HAP-1 (cell line): ENCODE measurements at places on chromosomes 5 and 9.

- no peak for DNase-seq
These were observed 1.4 kb upstream of the GDNF start for GRCh38 chr5:37841203-37841602.

- DNase-seq = no peak
These were observed 215.8 kb downstream of the ADAMTS12 start for GRCh38 chr5:33675958-33676464.

GRCh38 chr5:72892846-72893245, 63.0 kb upstream of the FCHO2 start:
- no peak for DNase-seq

DNA sequence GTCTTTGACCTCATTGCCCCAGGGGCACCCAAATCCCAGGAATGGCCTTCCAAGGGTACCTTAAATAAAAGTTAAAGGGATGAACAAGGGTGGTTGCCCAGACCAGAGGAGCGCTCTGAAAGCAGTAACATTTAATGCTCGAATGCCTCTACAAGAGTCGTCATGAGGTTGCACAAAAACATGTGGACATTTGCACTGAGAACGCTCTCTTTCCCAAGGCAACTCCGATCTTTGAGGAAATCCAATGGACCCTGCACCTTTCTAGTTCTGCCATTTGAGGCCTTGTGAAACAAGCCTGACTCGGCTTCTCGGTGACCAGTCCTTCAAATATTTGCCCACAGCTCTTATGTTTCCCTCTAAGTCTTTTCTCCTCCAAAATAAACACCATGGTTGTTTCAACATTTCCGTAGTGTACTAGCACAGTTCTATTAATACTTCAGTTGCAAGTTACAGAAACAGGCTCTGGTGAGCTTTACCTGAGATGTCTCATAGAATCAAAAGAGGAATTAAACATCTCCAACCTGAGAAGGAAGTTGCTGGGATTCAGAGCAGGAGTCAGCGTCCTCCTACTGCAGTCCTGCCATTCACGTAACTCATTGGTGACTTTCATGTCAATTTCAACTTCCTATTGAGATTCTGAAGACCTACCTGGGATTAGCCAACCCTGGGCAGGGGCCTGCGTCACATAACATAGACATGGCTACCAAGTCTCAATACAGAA, 168.8 kb upstream of the RAI14 start:
- no peak for DNase-seq

DNA sequence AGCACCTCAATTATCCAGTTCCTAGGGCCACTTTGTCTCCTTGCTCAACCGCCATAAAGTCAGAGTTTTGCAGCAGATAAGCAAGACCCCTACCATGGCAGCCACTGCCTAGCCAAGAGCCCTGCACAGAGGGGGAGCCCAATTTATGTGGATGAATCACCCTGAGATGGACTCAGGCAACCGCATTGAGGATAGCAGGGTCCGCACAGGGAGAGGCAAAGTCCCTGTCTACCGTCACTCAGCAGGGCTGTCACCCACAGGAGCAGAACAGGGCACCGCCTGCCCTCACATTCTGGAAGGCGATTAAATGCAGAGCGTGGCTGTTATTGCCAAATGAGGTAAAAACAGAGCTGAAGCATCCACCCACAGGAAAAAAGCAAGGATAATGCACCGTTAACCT, 1.7 kb downstream of the FBP2 start:
- DNase-seq = no peak

- DNase-seq = no peak
These were observed 959 bp upstream of the FBXL17 start for GRCh38 chr5:108382784-108383330.

GRCh38 chr9:96442491-96442890, 7.5 kb upstream of the HABP4 start:
- DNase-seq = no peak

DNA sequence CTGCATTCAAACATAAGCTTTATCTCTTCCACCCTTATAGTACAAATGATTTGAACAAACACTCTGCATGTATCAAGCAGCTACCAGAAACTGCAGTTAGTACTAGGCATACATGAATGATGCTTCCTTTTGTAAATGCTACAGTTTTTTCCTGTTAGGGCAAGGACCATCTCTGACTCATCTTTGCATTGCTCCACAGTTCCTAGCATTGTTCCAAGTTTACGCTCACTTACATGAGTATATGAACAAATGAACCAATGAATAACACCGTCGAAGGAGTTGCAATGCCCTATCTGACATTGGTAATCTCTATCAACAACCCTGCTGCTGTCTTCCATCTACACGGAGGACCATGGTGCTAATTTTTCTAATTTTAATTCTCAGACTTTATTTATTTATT, 2.1 kb upstream of the ALDH7A1 start:
- DNase-seq = no peak

DNA sequence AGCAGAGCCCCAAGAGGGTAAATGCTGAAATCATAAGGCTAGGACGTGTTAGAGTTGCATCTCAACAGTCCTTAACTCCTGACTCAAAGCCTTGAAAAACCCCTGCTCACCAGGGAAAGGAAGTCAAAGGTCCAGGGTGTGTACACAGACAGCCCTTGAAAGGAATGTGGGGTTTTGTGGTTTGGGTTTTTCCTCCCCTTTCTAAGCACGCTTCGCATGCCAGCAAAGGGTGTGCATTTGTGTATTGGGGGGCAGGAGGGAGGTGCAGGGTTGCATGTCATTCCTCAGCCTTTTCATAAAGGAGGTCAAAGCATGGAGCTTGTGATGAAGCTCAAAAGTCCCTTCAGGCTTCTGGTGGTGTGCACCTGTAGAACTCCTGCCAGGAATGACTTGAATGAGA, 17.3 kb upstream of the XPA start:
- no peak for DNase-seq

- peak; percentile 84 for DNase-seq
These were observed 71.8 kb upstream of the MAMDC2 start for GRCh38 chr9:69971643-69972449.

DNA sequence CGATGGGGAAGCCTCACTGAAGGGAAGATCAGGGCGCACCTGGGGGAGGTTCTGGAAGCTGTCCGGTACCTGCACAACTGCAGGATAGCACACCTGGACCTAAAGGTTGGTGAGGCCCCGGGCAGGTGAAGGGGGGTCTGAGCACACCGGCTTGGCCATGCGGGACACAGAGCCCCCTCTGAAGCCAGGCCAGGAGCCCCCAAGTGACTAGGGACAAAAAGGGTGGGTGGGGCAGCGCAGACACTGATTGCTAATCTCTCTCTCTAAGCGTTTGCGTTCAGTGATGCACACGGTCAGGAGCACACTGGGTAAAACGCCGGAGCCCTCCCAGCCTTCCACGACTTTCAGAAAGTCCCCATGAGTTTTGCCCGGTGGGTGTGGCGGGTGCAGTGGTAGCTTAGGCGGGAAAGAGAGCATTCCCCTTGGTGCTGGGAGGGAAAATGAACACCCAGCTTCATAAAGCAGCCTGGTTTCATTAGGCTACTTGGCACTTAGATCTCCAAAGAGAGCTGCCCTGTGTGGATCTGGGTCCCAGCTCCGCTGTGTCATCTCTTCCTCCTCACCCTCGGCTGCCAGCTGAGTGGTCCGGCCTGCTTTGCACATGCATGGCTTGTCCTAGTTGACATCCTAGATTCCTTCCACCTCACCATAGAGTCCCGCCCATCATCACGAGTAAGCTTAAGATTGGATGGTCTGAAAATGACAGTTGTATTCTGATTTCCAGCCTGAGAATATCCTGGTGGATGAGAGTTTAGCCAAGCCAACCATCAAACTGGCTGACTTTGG, 74.2 kb upstream of the OTULINL start:
- DNase-seq = no peak

DNA sequence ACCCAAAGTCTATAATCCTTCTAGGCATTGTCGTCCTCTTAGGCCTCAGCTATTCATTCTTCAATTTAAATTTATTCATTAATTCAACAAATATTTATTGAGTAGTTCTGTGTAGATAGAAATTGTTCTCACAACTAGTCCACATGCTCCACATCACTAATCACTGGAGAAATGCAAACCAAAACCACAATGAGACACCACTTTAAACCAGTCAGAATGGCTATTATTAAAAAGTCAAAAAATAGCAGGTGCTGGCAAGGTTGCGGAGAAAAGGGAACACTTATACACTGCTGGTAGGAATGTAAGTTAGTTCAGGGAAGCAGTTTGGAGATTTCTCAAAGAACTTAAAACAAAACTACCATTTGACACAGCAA, 51.1 kb upstream of the TNFSF15 start:
- no peak for DNase-seq

DNA sequence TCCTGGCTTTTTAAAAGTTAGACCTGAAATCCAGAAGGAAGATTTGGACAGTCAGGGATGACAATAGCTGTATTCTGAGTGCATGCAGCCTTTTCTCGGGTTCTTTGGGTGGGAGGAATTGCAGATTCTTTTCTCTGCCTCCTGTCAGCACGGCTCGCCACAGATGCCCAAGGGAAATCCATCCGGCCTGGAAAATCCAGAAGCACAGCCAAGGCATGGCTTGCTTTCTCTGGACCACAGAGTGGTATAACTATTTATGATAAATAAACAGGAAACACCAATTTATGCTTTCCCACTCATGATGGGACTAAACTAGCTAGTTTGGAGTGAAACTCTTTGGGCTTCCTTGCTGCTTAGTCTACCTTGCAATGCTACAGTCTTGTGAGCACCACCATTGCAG, 59.1 kb downstream of the C9orf152 start:
- DNase-seq = no peak

DNA sequence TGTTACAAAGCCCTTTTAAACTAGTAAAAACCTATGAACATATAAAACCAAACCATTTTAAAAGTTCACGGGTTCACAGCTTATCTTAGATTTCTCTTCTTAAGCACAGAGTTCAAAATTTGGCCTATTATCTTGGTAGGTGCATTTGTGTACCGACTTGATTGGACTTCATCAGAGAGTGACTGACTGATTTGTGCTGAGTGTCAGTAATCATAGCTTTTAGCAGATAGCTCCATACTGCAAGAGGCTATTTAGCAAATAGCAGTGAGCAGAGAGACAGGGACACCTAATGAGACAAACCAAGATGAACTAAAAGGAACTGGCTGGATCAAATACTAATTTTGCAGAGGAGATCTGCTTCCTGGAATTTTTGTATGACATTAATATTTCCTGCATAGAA, 274.5 kb downstream of the PRR16 start:
- DNase-seq = no peak

DNA sequence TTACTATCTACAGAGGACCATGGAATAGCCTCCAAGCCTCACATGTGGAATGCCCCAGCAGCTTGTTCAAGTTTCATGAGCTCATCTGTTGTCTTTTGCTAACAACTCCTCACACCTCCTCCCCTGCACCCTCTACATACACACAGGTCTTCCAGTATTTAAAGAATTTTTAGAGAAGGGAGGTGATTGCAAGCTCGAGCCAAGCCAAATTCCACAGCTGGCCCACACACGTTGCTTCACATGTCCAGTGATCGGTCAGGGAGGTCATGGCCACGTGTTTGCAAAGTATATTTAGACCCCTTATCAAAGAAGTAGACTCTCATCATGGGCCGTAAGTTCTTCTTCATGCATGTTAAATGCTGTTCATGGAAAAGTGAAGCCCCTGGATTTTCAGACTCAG, 281.7 kb downstream of the OSTF1 start:
- DNase-seq = no peak

DNA sequence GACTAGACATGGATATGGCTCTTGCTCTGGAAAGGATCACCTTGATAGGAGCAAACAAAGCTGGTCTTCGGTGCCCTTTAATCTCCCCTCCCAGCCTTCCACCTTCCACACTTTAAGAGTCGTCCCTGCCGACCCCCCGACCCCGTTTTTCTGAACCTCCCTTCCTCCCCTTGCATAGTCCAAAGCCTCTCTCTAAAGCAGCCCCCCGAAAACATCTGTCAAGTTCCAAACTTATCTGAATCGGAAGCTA, 423 bp upstream of the NUP214 start:
- DNase-seq = no peak

GRCh38 chr5:112253478-112254250, 165.4 kb downstream of the EPB41L4A start:
- no peak for DNase-seq

DNA sequence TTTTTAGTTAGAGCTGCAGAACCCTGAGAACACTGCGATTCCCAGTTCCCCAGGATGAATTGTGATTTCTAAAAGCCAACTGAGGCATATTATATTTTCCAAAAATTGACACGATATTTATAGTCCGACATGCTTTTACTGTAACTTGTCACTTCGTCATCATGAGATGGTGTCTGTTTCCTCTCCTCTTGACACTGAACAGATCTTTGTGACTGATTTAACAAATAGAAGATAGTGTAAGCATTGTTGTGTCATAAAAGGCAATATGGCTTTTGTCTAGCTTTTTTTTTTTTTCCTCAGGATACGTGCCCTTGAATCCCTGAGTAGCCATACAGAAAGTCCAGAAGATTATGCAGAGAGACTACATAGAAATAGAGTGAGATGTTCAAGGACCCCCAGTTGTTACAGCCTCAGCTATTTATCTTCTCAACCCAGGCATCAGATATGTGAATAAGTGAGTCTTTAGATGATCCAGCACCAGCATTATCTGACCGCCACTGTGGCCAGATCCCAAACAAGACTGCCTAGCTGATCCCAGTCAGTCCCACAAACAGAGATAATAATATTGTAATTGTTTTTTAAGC, 27.8 kb upstream of the CCL21 start:
- DNase-seq = no peak

DNA sequence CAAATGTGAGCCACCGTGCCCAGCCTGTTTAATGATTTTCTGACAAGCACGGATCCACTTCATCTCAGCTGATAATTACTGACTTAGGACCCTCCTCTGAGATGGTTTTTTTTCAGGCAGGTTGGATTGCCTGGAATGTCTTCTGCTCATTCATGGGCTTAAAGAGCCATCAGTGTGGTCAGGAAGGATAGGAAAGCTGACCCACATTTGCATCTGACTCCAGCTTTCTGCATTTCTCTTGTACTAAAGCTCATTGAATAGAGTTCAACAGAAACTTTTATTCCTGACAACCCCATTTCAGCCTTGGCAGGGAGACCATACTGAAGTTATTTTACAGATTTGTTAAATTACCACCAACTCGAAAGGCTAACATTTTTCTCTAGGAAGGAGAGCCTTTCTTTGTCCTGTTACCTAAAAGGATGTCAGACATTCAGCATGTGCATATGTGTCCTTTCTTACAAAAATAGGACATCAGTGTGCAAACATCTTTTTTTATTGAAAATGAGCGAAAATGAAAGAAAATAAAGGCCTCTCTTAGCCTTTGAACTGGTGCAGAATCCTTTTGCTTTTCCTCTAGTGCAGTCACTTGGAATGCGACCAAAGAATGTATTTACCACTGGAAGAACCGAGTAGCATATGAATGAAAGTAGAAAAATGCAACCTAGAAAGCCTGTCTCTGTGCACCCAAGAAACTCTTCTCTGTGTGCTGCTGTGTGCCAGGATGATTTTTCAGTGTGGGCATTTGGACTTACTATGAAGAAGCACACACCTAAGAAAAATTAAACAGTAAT, 26.6 kb downstream of the ADCY2 start:
- no peak for DNase-seq
